ENCODE measurements at places on chromosomes 2 and 18. TPM values are rescaled to one million over a fixed set of nuclear protein-coding genes. Genes with fewer than 3 reads are reported as not detected.

Gene MSH2
- total RNA-seq: 72.2 TPM

Gene OSR1
- total RNA-seq: 4.4 TPM

Gene STARD6
- not detected for total RNA-seq

Gene ANKRD36
- 17.6 TPM for total RNA-seq

Measured in Panc1 (cell line).